Stimulated activated effector memory CD8-positive, alpha-beta T cell treated with anti-CD3 and anti-CD28 coated beads, Interleukin-12 subunit alpha, Interleukin-12 subunit beta, amount 100 ng/mL, for 72 hours (primary cell): ENCODE measurements at places on chromosomes 3 and 15.

GRCh38 chr3:8743911-8744310 lies 10.3 kb downstream of the CAV3 start:
- no peak for DNase-seq

DNA sequence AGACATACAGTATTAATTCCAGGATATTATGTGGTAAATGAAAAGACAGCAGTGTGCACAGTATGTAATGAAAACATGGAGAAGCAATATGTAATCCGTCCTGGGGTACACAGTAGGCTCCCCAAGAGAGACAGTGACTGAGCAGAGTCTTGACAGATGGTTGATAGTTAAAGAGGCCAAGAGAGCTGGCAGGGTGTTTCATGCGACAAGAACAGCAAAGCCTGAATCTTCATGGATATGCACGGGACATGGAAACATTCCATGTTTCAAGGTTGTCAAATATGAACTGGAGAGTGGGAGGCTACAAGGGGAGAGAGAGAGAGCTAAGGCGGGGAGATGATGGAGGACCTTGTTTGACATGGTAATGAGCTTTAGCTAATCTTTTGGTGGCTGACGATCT lies 338.4 kb downstream of the IL5RA start:
- DNase-seq, result no peak

- no peak for DNase-seq
These were observed 54.2 kb downstream of the MSL2 start for GRCh38 chr3:136141891-136142290.

DNA sequence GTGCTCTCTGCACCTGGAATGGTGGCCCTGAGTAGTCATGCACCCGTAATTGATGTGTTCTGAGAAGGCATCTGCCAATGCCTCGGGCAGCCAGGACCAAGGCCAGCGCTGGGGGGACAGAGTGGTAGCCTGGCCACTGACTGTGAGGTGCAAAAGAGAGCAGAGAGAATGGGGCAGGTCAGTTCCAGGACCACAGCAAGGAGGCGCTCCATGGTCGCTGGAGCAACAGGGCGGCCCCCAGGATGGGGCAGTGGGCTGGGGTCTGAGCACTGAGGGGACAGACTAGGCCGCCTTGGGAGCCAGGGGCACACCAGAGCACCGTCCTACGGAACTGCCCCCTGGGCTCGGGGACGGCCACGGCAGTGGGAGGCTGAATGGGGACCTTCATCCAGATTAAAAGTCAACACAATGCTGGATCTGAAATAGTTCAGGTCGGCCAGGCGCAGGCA lies 48.3 kb upstream of the IQSEC1 start:
- DNase-seq, result no peak

DNA sequence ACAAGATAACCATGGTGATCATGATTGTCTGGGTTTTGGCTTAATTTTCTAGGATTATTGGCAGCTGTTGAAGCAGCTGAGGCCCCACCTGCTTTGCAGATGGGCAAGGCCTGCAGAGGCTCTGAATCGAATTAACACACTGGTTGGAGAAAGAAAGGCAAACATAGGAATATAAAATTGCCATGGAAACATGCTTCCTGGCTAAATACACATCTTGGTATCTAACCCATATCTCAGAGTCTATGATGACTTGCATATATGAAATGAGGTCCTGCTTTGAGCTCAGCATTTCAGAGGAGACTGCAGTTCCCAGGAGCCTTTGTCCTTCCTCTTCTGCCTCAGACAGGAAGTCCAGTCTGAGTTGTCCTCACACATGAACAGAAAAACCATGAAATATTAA lies 24.3 kb upstream of the SV2B start:
- DNase-seq, result no peak

- DNase-seq, result no peak
These were observed 5.7 kb downstream of the VGLL4 start for GRCh38 chr3:11637901-11638458.

DNA sequence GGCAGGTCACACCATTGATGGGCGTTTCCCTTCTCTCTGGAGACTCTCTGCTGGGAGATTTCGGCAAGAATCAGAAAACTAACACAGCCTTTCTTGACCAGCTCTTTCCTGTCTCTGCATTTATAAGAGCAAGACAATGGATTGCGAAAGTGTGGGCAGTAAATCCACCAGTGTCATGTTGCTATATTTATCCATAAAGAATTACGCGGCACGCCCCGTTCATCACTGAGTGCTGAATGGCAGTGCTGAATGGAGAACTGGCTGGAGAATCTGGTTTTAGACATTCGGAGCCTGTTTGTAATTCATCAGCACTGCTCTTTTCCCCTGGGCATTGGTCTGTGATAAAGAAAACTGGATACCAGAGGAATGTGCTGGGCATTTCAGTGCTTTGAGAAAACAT lies 2.0 kb upstream of the CEMIP start:
- no peak for DNase-seq

DNA sequence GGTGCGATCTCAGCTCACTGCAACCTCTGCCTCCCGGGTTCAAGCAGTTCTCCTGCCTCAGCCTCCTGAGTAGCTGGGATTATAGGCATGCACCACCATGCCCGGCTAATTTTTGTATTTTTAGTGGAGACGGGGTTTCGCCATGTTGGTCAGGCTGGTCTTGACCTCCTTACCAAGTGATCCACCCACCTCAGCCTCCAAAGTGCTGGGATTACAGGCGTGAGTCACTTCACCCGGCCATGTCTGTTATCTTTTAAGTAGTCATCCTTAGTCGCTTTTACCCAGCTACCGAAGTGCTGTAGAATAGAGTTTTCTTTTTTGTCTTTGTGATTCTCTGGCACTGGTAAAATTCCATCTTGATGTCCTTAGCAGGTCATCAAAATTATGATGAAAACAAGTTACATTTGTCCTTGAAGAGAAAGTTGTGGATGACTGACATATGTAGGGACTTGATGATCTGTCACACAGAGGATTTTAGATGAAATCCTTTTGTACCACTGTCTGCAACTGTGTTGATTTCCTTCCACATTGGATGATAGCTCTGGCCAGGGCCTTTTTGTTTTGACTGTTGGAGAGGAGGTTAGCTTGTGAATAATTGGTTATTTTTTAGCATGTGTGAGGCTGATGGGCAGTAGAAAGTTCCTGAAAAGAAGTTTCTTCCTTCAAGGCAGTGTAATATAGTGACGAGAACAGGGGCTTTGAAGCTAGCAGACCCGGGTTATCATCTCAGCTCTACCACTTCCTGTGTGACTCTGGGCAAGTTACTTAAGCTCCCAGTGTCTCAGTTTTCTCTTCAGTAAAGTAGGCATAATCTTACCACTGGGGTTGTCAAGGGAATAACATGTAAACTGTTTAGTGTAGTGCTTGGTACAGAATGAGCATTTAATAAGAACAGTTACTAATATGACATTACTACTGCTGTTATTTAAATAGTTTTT lies 18.8 kb downstream of the ATG7 start:
- DNase-seq, result no peak

DNA sequence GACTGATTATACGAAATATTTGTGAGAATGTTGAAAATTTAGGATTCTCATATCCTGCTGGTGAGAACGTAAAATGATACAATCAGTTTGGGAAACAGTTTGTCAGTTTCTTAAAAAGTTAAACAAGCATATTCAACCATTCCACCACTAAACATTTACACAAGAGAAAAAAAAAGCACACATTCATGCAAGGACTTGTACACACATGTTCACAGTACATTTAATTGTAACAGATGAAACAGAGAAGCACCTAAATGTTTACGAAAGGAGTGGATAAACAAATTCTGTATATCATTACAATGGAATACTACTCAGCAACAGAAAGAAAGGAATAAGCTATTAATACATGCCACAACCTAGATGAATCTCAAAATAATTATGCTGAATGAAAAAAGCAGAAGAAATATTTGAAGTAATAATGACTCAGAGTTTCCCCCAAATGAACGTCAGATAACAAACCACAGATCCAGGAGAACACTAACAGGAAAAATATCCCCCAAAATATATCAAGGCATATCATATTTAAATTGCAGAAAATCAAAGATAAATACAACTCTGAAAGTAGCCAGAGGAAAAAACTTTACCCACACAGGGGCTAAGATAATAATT lies 14.3 kb downstream of the ANKRD28 start:
- no peak for DNase-seq

GRCh38 chr3:5017925-5018531 lies 38.8 kb downstream of the BHLHE40 start:
- DNase-seq, result no peak

GRCh38 chr3:113051302-113051711 lies 60.5 kb downstream of the GTPBP8 start:
- peak; percentile 88 for DNase-seq

DNA sequence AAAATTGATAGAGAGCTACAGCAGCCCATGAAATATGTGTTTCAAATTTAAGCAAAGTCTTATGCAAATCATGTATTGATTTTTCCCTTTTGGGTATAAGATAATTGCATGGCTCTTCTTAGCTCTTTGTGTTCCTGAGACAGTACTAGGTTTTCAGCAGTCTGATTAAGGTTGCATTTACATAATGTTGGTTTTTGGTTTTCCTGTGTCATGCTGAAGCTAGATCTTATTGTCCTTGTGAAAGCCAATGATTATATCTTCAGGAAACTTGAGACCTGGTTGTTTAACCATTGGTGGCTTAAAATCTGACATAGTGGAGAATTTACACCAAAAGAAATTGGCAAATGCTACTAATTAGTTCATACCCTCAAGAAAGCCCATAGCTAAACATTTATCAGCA lies 392.6 kb downstream of the ZPLD1 start:
- no peak for DNase-seq

DNA sequence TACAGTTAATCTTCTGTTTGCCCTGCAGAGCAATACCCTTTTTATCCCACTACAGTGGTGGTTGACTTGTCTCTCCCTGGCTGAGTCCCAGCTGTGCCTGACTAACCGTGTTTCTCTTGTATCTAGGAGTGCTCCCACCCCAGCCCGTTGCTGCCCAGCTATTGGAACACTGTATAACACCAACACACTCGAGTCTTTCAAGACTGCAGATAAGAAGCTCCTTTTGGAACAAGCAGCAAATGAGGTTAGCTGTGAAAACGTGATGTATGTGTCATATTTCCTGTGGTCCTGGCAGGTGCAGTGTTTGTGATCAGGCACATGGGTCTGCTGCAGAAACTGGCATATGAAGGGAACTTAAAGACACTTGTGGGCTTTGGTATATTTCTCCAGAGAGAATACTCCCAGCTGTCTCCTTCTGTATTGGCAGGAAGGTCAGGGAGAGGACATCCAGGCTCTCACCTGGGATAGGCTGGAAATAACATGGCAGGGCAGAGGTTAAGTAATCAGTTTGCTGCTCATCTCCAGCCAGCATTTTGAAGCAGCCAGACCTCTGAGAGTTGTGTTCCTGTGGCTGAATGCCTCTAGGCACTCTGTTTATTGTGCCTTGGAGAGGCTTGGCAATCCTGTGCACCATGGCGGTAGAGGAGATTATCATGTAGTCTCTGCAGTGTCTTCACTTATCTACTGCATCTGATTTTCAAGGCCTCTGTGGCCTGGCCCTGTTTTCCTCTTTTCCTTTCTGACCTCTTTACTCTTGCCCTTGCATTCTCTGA lies 34.8 kb downstream of the ATG7 start:
- no peak for DNase-seq

DNA sequence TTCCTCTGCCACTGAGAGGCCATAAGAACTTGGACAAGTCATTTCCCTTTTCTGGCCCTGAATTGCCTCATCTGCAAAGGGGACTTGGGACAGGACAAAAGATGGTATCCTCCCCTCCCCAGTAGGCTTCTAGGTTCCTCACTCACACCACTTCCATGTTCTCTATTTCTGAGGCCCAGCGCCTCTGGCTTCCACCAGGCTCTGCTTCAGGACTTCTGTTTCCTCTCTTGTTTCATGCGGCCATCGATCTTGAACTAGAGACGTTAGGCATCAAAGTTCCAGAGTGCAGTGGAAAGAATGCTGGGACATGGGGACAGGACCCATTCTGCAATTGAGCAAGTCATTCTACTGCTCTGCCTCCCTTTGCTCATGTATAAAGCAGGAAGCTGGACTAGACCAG lies 1.7 kb downstream of the TM4SF4 start:
- DNase-seq, result no peak

GRCh38 chr15:89998141-89998661 lies 2.9 kb upstream of the ZNF710 start:
- DNase-seq, result no peak

DNA sequence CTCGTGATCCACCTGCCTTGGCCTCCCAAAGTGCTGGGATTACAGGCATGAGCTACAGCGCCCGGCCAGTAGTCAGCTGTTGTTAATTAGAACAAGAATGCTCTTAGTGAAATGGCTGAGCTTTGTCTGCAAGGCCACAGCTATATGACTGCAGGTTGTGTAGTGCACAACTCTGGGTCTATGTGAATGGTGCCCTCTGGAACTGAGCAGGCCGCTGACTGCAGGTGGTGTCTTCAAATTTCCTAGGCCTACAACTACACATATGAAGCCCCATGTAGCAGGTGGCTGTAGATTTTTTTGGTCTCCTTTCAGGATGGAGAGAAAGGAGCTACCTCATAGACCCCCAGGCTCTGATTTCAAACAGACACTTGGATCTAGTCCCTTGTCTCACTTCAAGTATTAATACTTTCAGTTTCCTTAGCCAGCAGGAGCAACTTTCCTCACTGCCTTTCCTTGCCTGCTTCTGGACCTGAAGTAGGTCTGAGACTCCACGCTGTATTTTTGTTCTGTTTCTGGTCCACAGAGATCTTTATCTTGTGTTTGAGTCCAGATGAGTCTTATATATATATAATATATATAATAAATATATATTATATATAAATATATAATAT lies 86.9 kb downstream of the C3orf80 start:
- DNase-seq, result no peak

- DNase-seq, result no peak
These were observed 14.1 kb upstream of the SH3BP5 start for GRCh38 chr3:15346516-15346915.

DNA sequence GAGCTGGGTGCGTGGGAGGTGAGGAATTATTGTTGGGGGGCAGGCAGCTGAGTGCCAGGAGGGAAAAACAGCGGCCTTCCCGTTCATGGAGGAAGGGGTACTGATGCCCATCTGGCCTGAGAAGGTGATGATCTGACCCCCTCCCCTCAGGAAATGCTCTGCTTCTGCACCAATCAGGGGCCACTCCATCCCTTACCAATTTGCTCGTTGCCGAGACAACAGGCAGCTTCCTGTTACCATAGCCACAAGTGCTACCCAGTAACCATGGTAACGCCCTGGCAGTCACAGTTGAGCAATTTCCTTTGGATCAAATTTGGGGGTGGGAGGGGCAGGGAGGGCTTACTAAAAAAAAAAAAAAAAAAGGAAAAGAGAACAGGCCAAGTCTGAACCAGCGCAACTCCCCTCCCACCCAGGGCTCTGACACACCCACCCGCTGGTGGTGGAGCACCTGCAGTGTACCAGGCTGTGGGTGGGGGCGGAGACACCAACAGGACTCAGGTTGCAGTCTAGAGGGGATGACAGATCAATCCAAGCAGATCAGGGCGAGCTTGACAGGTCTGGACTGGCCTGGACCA lies 13.7 kb downstream of the CELF6 start:
- DNase-seq, result no peak

DNA sequence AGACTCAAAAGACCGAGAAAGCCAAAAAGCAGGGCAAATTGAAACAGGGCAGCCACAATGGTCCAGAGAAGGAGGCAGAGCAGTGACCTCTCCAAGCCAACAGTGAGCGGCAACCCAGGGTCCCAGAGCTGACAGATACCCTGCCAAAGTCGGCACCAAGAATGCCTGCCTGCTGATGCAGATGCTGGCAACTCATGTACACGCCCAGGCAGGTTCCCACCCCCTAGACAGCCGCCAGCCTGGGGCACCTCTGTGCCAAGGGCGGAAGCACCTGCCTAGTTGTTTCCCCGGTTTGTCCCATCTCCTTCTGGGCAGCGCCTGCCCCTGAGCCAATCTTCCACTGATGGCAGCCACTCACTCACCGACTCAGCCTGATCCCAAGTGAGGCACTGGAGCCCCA lies 22.1 kb downstream of the KLHL25 start:
- no peak for DNase-seq

GRCh38 chr3:37811625-37812498 lies 49.8 kb upstream of the CTDSPL start:
- no peak for DNase-seq
